Iris pigment epithelial cell (primary cell): ENCODE measurements at places on chromosomes 2 and 18.
A peak's percentile ranks its signal among the peaks of the same experiment; 100 is the strongest.

- peak; percentile 85 for DNase-seq
Observed at GRCh38 chr2:23286758-23287704, 97.9 kb upstream of the KLHL29 start.

DNA sequence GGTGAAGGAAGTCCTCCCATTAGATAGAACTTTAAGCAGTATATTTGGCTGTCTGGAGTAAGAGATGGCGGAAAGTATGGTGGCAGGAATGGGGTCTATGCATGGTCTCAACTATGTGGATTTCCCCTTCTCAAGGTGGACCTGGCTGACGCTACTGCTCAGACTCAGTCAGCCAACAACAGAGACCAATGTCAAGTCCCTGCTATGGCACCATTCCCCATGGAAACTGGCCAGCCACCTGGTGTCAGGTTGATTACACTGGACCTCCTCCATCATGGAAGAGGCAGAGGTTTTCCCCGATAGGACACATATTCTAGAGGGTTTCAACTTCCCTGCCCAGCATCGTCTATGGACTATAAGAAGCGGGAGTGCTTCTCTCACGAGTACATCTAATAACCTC lies 8.6 kb upstream of the FAHD2A start:
- DNase-seq, result no peak

DNA sequence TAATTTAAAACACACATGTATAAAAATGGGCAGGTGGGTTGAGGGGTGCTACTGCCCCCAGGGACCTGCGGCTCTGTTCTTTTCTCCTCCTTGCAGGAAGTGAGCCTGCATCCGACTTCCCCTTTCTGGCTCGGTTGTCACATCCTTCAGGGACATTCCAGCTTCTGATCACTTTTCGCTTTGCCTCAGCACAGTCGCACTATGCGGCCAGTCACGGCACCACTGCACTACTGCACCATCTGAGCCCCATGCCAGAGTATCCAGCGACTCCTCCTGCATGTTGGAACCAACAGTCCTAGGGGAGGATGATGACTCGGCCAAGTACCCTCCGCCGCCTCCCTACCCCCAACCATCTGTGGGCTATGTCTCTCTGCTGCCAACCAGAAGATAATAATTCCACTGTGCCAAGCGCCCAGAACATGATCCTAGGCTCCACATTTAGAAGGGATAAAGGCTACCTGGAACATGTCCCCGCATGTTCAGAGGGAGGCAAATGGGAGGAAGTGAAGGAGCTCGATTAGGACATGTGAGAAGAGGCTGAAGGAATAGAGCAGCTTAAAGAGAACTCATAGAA lies 17.6 kb downstream of the CDC42EP3 start:
- DNase-seq, result no peak

DNA sequence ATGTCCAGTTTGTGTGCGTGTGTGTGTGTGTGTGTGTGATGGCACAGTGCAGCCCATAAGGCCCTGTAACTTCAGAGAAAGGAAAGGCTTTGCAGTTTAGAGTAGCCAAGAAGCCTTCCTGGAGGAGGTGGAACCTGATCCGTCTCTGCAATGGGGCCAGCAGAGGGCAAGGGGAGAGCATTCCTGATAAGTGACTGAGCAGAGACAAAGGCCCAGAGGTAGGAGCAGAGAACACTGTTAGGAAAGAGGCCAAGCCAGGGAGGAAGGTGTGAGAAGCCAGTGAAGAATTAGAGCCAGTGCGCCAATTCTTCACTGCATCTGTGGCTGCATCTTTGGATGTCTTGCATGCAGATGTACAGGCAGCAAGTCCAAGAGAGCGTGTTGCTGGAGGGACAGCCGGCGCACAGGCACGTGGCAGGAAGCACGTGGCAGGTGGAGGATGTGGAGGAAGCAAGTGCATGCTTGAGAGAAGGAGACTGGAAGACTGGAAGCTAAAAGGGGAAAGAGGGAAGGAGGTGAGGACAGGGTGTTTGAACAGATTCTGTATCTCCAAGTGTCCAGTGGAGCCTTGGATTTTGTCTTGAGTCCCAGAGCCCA lies 196.3 kb downstream of the CTIF start:
- DNase-seq, result peak; percentile 52

DNA sequence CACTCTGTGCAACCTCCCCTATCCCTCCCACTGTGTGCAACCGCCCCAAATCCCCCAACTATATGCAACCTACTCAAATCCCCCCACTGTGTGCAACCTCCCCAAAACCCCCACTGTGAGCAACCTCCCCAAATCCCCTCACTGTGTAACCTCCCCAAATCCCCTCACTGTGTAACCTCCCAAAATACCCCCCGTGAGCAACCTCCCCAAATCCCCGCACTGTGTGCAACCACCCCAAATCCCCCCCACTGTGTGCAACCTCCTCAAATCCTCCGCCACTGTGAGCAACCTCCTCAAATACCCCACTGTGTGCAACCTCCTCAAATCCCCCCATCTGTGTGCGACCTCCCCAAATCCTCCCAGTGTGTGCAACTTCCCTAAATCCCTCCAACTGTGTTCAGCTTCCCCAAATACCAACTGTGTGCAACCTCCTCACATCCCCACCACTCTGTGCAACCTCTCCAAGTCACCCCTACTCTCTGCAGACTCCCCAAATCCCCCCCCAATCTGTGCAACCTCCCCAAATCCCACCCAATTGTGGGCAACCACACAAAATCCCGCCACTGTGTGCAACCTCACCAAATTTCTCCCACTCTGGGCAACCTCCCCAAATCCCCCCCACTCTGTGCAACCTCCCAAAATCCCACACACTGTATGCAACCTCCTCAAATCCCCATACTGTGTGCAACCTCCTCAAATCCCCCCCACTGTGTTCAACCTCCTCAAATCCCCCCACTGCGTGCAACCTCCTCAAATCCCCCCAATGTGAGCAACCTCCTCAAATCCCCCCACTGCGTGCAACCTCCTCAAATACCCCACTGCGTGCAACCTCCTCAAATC lies 114.1 kb downstream of the TPO start:
- DNase-seq, result no peak

DNA sequence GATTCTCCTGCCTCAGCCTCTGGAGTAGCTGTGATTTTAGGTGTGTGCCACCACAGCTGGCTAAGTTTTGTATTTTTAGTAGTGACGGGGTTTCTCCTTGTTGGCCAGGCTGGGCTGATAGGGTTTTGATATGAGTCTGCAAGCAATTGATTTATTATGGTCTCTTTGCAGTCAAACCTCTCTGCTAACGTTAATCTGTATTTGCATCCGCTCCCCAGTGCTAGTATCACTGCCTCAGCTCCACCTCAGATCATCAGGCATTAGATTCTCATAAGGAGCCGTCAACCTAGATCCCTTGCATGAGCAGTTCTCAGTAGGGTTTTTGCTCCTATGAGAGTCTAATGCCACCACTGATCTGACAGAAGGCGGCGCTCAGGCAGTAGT lies 19.0 kb downstream of the HAT1 start:
- DNase-seq, result no peak

DNA sequence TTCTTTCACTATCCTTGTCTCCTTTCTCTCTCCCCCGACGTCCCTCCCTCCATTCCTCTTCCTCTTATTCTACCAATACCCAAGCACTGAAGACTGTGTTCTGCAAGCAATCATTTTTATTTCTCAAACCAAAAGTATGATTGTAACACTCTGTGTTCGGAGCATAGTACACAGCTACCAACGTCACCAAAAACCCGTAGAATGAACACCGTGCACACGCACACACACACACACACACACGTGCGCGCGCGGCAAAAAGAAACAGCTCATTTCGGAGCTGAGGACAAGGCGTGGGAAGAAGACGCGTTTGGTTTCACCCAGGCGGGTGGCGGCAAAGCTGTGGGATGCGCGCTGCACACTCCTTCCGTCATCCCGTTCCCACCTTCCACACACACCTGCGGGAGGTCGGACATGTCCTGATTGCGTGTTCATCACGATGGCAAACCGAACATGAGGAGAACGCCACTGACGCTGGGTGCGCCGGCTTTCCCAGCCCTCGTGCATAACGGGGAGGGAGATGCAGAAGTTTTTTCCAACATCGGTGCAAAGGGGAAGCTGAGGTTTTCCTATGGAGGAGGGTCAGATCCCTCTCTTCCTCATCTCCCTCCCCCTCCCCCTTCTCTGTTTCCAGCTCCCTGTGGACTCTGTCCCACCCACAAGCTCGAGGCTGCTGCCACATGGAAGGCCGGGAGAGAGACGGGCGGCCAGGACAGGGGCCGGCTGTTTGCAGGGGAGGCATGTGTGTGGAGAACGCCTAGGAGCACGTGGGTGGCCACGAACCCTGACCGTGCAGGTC lies 20.4 kb downstream of the MBP start:
- no peak for DNase-seq

- DNase-seq, result no peak
Observed at GRCh38 chr2:46525522-46526155, 46.3 kb downstream of the TMEM247 start.

- no peak for DNase-seq
Observed at GRCh38 chr2:139160836-139161235, 380.6 kb upstream of the NXPH2 start.

DNA sequence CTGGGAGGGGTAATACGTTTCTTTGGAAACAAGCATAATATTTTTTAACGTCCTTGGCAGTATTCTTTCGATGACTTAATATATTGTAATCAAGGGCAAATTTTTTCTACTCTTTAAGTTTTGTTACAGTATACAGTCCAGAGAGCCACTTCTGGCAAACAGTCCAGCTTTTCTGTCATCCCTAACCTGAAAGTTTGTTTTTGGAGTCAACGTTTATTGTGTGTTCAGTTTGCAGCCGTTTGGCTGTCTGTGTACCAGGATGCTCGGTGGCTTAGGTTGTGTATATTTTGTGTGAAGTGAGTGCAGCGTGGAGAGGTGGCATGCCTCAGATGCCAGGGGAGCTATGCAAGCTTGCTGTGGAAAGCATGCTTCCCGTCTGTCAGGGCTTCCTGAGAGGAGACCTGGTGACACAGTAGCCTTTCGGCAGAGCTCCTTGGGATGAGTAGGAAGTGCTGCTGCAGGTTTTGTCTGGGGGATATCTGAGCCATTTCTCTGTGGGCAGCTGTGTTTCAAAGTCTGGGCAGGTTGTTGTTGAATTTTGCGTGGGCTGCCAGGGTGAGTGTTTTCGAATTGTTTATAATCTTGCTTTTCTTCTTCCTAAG lies 14.7 kb downstream of the MAP3K20 start:
- peak; percentile 83 for DNase-seq

- peak; percentile 53 for DNase-seq
Observed at GRCh38 chr2:95158891-95159619, 593 bp downstream of the ZNF514 start.

DNA sequence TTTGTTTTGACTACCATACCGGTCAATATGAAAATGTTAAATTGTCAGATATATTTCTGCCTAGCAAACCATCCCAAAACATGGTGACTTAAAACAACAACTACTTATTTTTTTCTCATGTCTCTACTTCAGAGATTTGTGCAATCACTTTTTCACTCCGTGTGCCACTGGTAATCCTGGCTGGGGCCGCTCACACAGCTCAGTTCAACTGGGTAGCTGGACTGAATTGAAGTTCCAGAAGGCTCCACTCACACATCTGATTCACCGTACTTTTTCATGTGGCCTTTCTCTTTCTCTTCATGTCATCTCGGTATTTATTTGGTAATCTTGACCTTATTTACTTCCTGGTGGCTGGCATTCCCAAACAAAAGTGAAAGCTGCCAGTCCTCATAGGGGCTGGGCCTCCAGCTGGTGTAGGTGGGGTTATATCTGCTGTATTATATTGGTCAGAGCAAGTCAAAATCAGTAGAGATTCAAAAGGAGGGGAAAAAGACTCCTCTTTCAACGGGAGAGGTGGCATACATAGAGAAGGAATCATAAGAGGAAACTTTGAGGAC lies 513.9 kb upstream of the NXPH2 start:
- no peak for DNase-seq

DNA sequence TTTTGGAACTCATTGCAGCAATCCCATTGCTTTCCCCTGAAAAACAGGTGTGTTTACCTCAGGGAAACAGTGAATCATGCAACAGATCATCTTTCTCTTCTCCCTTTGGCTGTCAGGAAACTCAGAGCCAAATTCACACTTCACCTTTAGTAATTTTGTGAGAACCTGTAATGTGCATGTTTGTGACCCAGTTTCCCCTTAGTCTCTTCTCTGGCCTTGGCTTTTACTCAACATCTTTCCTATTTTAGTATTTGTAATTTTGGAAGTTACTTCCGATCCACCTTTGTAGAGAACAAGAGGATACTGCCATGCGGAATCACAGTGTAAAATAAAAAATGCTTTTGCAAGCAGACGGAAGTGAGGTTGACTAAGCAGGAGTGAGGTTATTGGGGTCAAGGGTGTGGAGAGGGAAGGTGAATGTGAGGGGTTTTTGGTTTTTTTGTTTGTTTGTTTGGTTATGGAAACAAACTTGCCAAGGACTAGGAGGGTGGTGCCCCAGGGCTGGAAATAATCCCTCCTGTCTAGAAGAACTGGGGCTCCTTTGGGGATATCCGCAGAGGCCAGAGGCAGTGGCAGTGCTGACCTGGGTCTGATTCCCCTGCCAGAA lies 14.0 kb downstream of the ASPRV1 start:
- DNase-seq, result no peak

DNA sequence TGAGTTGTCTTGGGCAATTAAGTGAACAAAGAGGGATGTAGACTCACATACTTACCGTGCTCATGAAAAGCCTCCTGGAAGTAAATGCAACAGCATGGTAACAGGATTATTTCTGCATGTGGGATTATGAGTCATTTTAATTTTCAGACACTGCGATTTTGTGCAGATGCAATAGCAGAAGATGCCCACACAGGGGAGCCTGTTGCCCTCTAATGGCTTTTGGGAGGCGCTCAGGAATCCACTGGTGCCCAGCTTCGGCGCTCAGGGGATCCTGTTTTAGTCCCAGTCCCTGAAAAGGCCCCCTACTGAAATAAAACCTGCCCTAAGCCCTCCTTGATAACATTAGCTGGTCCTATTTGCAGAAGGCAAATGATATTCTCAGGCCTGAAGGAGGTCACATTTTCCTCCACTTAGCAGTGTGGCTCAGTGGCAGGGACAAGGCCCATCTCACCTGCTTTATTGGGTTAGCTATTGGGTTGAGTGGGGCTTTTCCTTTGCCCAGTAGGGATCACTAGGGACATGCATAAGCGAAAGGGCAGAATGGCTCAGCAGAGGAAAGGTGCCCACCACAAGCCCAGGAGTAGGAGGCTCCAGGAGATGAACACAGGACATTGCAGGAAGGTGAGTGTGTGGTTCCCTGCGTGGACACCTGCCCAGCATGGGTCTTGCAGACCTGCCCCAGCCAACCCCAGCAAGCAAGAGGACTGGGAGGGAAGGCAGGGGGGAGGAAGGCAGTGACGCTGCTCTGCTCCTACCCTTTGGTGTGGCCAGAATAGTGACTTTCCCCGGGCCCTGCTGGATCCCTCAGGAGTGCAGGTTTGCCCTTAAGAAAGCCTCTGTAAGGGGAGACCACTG lies 26.5 kb upstream of the KCNS3 start:
- peak; percentile 67 for DNase-seq

DNA sequence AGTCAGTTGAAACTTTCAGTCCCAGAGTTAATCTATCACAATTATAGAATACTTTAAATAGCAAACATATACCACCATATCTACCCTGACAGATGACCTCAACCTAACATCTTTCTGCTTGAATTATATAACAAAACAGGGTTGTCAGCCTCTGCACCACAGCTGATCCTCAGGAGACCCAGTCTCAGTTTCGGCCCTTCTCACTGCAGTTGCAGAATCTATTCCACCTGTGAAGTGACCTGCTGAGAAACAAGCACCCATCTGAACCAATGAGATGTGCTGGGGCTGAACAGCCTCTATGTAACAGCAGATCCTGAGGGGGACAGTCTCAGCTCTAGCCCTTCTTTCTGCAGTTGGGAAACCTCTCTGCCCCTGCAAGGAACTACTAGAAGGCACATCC lies 567.6 kb downstream of the KCNJ3 start:
- DNase-seq, result no peak

GRCh38 chr2:239269173-239269885 lies 131.5 kb downstream of the HDAC4 start:
- no peak for DNase-seq

GRCh38 chr2:46939626-46940359 lies 24.2 kb upstream of the MCFD2 start:
- DNase-seq, result no peak
